Activated CD4-positive, alpha-beta T cell treated with anti-CD3 and anti-CD28 coated beads for 36 hours (primary cell): ENCODE measurements at places on chromosomes 16 and 17. TPM values are rescaled to one million over a fixed set of nuclear protein-coding genes. Genes with fewer than 3 reads are reported as not detected.

GRCh38 chr16:66551348-66551759, 1.0 kb upstream of the CKLF start:
- H3K4me1 ChIP-seq = peaks cover 74% of the 10 kb centered on the region
- peaks cover 38% of the 10 kb centered on the region for H3K36me3 ChIP-seq
- peak overlapping the region; percentile 94 for H3K27ac ChIP-seq
- peak overlapping the region; percentile 97 for H3K4me3 ChIP-seq
- no peaks in the 10 kb centered on the region for H3K27me3 ChIP-seq

- no peak overlapping the region for H3K4me3 ChIP-seq
- no peak overlapping the region for H3K27ac ChIP-seq
- no peaks in the 10 kb centered on the region for H3K4me1 ChIP-seq
- H3K27me3 ChIP-seq = peaks cover 36% of the 10 kb centered on the region
- DNase-seq = peak; percentile 16
These were observed 3.9 kb downstream of the HOXB1 start for GRCh38 chr17:48526608-48527546.

DNA sequence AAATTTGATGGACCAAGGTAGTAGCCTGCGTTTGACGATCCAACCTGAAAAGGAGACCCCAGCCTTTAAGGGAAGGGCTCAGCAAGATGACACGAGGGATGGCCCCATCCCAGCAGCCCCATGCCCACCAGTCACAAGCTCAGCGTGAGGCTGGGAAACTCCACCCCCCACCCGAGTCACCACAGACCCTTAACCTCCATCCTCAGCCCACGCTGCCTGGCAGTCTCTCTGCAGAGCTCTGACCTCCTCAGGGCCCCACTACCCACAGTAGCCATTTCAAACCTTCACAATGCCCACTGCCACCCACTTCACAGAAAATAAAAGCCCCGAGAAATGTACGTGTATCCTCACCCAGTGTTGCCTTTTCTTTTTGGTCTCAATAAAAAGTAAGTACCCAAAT, 18.7 kb downstream of the USP36 start:
- DNase-seq = no peak
- H3K27ac ChIP-seq = peak overlapping the region; percentile 25
- no peak overlapping the region for H3K4me3 ChIP-seq
- no peaks in the 10 kb centered on the region for H3K27me3 ChIP-seq
- H3K4me1 ChIP-seq = peaks cover 64% of the 10 kb centered on the region

GRCh38 chr16:14454391-14454790, 175.7 kb downstream of the PARN start:
- peaks cover 3% of the 10 kb centered on the region for H3K36me3 ChIP-seq
- no peaks in the 10 kb centered on the region for H3K27me3 ChIP-seq
- DNase-seq = no peak
- no peak overlapping the region for H3K27ac ChIP-seq

DNA sequence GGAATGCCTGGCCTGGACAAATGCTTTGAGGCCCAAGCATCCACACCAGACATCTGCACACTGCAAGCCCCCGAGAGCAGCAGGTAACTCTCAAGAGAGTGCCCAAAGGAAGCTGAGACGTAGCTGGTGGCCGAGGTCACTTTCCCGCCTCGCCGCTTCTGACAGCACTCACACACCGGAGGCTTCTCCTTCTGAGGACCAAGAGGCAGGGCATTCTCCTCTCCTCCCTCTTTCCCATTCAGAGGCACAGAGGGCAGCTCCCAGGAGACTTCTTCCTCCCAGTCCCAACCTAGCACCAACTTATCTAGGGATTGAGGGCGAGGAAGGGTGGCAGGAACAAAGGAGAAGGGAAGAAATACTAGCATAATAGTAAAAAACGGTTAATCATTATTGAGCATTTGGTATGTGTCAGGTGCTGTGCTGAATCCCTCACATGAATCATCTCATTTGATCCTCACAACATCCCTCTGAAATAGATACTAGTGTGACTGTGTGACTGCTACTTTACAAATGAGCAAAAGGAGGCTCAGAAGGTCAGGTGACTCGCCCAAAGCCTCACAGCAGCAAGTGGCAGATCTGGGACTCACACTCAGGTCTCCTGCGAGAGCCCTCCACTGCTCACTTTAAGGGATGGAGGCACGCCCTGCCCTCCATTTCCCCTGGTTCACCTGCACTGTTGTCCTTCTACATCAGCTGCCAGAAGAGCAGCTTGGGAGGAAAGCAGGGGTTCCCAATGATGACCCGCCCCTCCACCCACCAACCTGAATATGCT, 41.8 kb downstream of the MYO18A start:
- peak overlapping the region; percentile 97 for H3K27ac ChIP-seq
- DNase-seq = peak; percentile 88
- no peaks in the 10 kb centered on the region for H3K27me3 ChIP-seq
- peaks cover 71% of the 10 kb centered on the region for H3K4me1 ChIP-seq
- H3K36me3 ChIP-seq = no peaks in the 10 kb centered on the region

- no peak overlapping the region for H3K27ac ChIP-seq
- no peaks in the 10 kb centered on the region for H3K36me3 ChIP-seq
- no peaks in the 10 kb centered on the region for H3K4me1 ChIP-seq
- H3K4me3 ChIP-seq = no peak overlapping the region
- H3K27me3 ChIP-seq = no peaks in the 10 kb centered on the region
- no peak for DNase-seq
These were observed 99.5 kb downstream of the C16orf78 start for GRCh38 chr16:49473131-49473530.

The PYDC1 gene
- not detected for total RNA-seq

- DNase-seq = no peak
- peaks cover 51% of the 10 kb centered on the region for H3K4me1 ChIP-seq
- no peak overlapping the region for H3K27ac ChIP-seq
- H3K36me3 ChIP-seq = peaks cover 35% of the 10 kb centered on the region
- no peaks in the 10 kb centered on the region for H3K27me3 ChIP-seq
These were observed 6.6 kb downstream of the SEC14L1 start for GRCh38 chr17:77147357-77147801.

The SMARCE1 gene
- total RNA-seq = 122 TPM

DNA sequence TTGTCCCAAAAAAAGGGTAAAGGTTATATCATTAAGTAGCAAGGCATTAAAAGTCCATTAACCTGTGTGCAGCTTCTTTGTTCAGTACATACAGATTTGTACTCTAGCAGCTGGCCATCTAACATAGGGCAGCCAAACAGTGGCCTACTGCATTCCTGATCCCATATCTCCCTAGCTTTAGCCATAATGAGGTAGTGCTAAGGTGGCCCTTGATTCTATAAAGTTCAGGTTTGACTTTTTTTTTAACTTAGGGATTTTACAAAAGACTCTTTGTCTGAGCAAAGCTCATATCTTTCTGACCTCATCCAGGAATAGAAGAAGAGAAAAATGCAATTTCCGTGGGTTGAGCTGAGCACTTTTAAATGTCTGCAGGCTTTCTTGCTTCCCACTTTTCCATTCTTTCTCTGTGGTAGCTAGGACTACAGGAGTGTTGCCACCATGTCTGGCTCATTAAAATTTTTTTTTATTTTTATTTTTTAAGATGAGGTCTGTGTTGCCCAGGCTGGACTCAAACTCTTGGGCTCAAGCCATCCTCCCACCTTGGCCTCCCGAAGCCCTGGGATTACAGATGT, 19.5 kb upstream of the CDC6 start:
- no peak overlapping the region for H3K27ac ChIP-seq
- DNase-seq = no peak
- no peaks in the 10 kb centered on the region for H3K27me3 ChIP-seq
- H3K36me3 ChIP-seq = peaks cover 8% of the 10 kb centered on the region
- no peaks in the 10 kb centered on the region for H3K4me1 ChIP-seq
- no peak overlapping the region for H3K4me3 ChIP-seq

The PPL gene
- total RNA-seq = not detected

DNA sequence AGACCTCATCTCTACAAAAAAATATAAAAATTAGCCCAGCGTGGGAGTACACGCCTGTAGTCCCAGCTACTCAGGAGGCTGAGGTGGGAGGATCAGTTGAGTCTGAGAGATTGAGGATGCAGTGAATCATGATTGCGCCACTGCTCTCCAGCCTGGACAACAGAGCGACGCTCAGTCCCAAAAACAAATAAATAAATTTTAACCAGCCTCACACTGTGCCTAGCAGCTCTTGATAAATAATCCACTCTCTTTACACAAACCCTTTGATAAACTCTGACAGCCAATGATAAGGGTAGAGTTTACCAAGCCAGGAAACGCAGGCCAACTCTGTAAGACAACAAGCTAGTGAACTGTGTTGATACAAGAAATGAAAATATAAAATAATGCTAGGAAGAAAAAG, 32.7 kb downstream of the LITAF start:
- peaks cover 30% of the 10 kb centered on the region for H3K4me1 ChIP-seq
- H3K27me3 ChIP-seq = no peaks in the 10 kb centered on the region
- DNase-seq = no peak
- H3K27ac ChIP-seq = no peak overlapping the region
- H3K36me3 ChIP-seq = peaks cover 64% of the 10 kb centered on the region

DNA sequence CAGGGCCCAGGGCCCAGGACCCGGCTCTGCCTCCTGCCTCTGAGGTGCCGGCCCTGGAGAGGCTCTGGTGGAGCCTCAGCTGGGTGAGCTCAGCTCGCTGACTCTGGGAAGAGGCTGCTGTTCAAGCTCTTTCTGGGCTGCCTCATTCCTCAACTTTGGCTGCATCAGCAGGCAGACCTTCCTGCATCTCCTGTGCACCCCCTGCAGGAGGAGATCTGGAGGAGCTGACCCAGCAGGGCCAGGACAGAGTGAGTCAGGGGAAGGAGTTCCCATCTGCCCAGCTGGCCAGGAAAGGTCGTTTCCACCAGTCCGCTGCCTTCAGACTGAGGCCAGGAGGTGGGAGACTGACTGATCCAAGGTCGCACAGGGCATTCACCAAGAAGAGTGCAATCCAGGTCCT, 10.7 kb downstream of the CRHR1 start:
- H3K4me3 ChIP-seq = no peak overlapping the region
- no peaks in the 10 kb centered on the region for H3K4me1 ChIP-seq
- no peak for DNase-seq
- H3K27me3 ChIP-seq = peaks cover 28% of the 10 kb centered on the region
- no peak overlapping the region for H3K27ac ChIP-seq

- H3K27me3 ChIP-seq = no peaks in the 10 kb centered on the region
- H3K4me1 ChIP-seq = peaks cover 25% of the 10 kb centered on the region
- H3K27ac ChIP-seq = no peak overlapping the region
- H3K36me3 ChIP-seq = no peaks in the 10 kb centered on the region
- DNase-seq = peak; percentile 59
These were observed 19.1 kb upstream of the CD79B start for GRCh38 chr17:63950940-63951907.

- H3K4me1 ChIP-seq = no peaks in the 10 kb centered on the region
- no peaks in the 10 kb centered on the region for H3K36me3 ChIP-seq
- no peak overlapping the region for H3K4me3 ChIP-seq
- no peak overlapping the region for H3K27ac ChIP-seq
- H3K27me3 ChIP-seq = no peaks in the 10 kb centered on the region
These were observed 155.2 kb upstream of the MYOCD start for GRCh38 chr17:12510535-12510934.

DNA sequence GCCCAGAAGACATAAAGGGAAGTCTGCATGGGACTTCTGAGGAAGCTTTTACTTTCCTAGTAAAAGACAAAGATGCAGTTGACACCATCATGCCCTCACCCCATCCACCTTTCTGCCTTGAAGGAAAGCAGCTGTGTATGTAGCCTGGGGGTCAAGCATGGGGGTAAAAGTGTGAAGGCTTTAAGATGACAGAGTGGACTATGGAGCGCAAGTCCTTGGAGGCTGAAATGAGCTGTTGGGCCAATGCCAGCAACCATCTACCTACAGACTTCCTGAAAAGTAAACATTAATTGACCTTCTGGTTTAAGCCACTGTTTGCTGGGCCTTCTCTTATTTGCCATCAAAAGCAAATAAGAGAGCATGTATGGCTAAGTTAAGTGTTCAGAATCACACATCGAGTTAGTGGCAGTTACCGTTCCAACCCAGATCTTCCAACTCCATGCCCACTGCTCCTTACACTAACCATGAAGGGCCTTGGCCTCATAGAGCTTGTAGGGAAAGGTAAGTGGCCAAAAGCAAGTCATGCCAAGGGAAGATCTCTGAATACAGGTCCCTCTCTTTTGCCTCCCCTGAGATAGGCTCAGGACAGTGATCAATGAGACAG, 30.0 kb downstream of the SLC13A5 start:
- H3K27me3 ChIP-seq = peaks cover 23% of the 10 kb centered on the region
- no peaks in the 10 kb centered on the region for H3K36me3 ChIP-seq
- H3K4me1 ChIP-seq = no peaks in the 10 kb centered on the region
- no peak overlapping the region for H3K4me3 ChIP-seq
- DNase-seq = no peak
- no peak overlapping the region for H3K27ac ChIP-seq

The KRTAP3-1 gene
- total RNA-seq = not detected

GRCh38 chr17:21397341-21398190, 21.4 kb downstream of the KCNJ12 start:
- no peak overlapping the region for H3K4me3 ChIP-seq
- H3K36me3 ChIP-seq = no peaks in the 10 kb centered on the region
- H3K4me1 ChIP-seq = no peaks in the 10 kb centered on the region
- no peaks in the 10 kb centered on the region for H3K27me3 ChIP-seq

- H3K4me3 ChIP-seq = no peak overlapping the region
- DNase-seq = no peak
- no peaks in the 10 kb centered on the region for H3K27me3 ChIP-seq
- H3K36me3 ChIP-seq = peaks cover 14% of the 10 kb centered on the region
These were observed 204.8 kb upstream of the C17orf78 start for GRCh38 chr17:37170881-37171425.

- no peaks in the 10 kb centered on the region for H3K36me3 ChIP-seq
- no peak for DNase-seq
These were observed 207.8 kb downstream of the SHISA9 start for GRCh38 chr16:13109171-13109570.

DNA sequence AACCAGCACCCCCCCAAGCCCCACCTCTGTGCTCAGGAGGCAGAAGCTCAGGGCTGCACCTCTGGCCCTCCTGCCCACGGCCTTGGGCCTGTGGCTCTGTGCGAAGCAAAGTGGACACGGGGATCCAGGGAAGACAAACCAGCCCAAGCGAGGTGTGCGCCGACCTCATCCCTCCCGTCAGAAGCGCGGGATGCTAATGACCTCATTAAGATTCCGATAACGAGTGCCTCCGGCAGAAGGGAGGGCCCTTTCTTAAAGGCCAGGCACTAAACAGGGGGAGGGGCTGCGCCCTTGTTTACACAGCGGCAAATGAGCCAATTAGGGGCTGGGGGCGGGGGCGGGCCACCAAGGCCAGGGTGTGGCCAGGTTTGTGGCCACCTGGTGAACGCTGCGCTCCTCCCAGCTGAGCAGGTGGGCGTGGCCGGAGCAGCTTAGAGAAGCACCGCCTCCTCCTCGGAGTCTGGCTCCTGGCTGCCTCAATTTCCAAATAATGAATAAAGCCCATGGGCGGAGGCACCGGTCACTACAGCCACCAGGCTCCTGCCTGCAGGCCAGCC, 3.2 kb downstream of the CBX4 start:
- peaks cover 37% of the 10 kb centered on the region for H3K4me1 ChIP-seq
- H3K27me3 ChIP-seq = peaks cover 10% of the 10 kb centered on the region
- H3K36me3 ChIP-seq = peaks cover 14% of the 10 kb centered on the region
- DNase-seq = peak; percentile 48

The SLC16A11 gene
- total RNA-seq = 1.5 TPM

The PIRT gene
- total RNA-seq = not detected

The ULK2 gene
- 13.1 TPM for total RNA-seq

GRCh38 chr16:89230255-89230654, 12.8 kb downstream of the ZNF778 start:
- no peak overlapping the region for H3K4me3 ChIP-seq
- peaks cover 70% of the 10 kb centered on the region for H3K36me3 ChIP-seq
- peaks cover 3% of the 10 kb centered on the region for H3K4me1 ChIP-seq
- no peak overlapping the region for H3K27ac ChIP-seq

The CCL23 gene
- not detected for total RNA-seq
